ENCODE measurements at places on chromosomes 7 and 10.

- DNase-seq, result no peak
These were observed 74.7 kb upstream of the PFKP start for GRCh38 chr10:2992401-2993198.

DNA sequence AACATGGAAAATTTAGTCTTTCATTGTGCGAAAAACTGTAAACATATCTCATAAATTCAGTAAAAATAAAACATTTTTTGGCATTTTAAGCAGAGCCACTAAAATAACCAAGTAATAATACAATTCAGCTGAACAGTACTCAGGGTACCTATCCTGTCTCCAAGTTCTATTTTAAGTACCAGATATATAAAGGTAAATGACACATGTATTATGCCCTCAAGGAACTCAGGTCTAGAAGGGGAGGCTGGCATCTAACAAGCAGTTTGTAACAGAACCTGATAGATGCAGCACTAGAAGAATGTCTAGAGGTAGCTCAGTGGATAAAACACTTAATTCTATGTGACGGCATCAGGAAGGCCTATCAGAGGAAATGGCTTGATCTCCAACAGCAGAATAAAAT, 112.2 kb downstream of the CRPPA start:
- DNase-seq, result no peak

DNA sequence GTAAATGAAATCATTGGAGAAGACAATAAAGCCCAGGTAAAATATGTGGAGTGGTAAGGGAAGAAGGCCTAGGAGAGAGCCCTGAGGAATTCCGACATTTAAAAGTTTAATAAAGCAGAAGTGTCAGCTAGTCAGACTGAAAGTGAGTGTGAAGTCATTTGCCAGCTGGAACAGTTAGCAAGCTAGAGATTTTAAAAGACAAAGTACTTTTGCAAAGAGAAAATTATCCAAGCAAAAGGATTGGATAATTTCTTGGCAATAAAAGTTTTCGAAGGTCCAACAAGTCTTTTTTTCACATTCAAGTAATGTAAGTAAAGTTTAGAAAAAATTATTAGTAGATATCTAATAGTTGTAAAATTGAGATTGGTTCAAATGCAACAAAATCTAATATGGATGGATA, 27.1 kb upstream of the SEMA3C start:
- DNase-seq, result no peak

DNA sequence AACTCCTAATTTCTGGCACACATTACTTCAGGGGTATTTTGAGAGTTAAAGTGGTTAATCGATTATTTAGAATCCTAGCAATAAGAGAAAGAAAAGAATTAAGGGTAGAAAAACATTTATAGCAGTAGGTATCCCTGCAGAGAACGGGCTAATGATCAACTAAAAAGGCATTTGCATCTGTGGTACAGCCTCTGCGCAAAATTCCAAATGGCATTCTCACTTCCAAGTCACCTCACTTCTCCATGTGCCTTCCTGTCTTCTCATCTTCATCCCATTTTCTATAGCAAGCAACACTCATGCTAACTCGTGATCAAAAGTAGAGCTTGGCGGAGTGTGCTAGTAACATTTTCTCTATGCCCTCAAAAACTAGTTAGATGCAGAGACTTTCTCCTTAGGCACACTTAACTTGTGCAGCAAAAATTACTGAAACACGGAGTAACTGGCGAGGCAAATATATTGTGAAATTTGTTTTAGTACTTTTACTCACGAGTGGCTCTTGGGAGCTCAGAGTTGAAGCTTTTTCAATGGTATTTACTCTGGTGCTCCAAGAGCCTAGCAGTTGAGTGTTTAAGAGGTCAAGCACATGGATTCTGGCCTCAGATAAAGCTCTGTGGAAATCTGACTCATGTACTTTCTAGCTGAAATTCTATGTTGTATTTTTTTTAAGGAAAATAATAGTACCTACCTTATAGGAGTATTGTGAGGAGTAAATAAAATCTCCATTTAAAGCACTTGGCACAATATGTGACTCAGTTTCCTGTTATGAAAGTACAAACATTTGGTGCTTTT, 65.1 kb downstream of the MET start:
- no peak for DNase-seq

GRCh38 chr7:80244206-80244916, 109.7 kb downstream of the GNAI1 start:
- no peak for DNase-seq

DNA sequence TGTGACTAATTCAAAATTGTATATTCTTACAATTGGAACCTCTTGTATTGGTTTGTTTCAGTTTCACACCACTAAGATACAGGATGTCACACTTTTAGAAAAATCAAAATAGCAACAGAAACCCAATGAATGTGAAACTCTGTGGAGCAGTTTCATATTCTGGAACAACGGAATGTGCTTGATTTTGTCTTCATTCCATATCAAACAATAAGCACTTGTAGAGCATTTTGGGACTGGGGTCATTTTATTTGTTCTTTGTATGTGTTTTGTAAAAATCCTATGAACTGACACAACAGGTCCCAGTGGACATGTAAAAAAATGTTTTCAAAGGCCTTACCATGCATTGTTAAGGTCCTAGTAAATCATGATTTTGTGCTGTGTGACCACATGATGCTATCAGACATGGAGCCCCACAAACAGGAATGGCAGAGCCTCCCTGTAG, 123.1 kb downstream of the DKK1 start:
- DNase-seq, result no peak

- no peak for DNase-seq
These were observed 108.1 kb downstream of the GNAT3 start for GRCh38 chr7:80403686-80404241.

DNA sequence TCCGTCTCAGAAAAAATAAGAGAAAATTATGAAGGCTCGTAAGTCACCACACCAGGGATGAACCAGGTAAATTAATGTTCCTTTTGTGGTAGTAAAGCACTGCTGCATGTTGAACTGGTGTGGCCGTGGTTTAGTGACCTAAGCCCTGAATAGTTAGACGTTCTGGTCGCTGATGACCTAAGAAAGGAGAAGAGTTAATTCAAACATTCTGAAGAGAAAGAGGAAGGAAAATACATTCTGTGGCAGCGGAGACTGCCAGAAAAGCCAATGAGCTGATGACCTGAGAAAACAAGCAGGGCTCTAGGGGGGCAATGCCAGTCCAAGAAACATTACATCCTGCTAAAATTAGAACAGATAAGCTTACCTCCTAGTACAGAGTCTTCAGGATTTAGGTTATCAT, 17.5 kb downstream of the DNAJC9 start:
- no peak for DNase-seq

GRCh38 chr7:102101111-102101551, 185.5 kb upstream of the SH2B2 start:
- DNase-seq, result no peak

GRCh38 chr10:42640610-42641229, 2.4 kb upstream of the ZNF33B start:
- no peak for DNase-seq

DNA sequence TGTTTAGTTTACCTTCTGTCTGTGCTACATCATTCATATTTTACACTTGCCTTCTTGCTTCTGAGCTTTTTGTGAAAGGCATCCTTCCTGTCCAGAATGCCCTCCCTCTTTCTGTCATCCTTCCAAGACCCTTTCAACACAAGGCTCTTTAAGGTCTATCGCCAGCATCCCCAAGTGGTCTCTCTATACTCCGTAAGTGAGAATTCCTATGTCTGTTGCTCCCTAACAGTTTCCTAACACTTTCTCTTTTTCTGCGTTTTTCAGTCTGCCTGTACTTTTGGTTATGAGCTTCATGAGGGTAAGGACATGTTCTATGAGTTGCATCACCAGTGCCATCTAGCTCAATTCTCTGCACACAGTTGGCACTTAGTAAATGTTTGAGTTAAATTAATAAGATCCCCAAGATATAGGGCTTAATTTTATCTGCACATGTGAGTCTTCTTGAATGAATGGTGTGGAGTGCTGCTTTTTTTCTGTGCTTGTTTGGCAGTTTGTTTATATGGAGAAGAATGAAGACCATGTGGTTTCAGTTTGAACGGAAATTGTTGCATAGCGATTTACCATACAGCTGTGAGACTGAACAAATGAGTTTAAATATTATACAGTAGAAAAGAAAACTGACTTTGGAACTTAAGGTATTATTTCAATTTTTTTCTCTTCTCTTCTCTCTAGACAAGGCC, 29.4 kb downstream of the RABGEF1 start:
- DNase-seq, result no peak

DNA sequence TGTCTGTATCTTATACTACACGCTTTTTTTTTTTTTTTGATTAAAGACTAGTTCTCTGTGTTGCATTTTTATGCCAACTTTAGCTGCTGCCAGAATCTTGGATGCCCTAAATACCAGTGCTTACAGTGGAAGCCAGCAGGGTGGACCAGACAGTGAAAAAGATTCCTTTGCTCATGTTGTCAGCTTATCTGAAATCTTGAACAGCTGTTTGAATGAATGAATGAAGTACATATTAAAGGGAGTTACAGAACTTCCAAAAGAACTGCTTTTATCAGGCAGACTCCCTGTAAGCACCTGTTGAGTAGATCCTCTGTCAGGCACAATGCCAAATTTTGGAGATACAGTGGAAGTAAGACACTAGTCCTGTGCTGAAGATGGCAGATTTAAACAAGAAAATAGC, 184.9 kb downstream of the PPP1R9A start:
- DNase-seq, result no peak

DNA sequence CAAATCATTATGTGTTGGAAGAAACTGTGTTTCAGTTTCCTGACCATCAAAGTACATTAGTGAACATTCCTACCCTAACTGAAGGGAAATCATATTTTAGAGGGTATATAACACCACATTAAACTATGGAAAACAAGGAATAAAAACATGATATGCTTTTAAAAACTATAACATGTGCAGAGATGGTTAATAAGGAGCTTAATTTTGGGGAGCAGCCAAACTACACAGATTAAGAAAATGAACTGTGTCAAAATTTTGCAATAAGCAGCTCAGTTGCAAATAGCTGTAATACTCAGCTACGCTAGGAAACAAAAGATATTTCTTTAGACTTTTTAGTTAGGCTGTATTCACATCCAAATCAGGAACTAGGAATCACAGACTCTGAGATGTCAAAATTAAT, 1115.7 kb upstream of the CELF2 start:
- DNase-seq, result no peak

DNA sequence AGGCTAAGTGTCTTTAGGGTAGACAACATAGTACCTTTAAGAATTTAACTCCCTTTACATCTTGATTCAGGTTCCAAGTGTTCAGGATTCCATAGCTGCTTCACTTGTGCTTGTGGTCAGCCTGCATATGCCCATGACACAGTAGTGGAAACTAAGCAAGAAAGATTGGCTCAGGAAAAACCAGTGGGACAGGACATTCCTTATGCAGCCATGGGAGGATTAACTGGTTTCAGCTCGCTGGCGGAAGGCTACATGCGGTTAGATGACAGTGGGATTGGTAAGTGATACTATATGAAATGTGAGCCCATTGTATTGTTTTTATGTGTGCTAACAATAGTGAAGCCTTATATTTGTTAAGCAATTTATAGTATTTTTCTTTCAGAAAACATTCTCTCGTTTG, 11.3 kb downstream of the FAM221A start:
- no peak for DNase-seq

DNA sequence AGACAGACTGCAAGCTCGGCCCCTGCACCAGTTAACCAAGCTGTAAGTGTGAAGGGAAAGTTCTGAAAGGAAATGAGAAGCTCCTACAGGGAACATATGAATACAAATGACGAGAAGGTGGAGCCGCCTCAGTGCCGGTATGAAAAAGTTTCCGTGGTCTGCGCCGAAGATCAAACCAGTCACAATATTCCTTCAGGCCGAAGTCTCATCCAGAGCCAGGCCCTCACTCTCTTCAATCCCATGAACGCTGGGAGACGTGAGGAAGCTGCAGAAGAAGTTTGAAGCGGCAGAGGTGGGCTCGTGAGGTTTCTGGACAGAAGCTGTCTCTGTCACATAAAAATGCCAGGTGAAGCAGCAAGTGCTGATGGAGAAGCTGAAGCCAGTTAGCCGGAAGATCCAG, 71.9 kb downstream of the CFAP46 start:
- no peak for DNase-seq

DNA sequence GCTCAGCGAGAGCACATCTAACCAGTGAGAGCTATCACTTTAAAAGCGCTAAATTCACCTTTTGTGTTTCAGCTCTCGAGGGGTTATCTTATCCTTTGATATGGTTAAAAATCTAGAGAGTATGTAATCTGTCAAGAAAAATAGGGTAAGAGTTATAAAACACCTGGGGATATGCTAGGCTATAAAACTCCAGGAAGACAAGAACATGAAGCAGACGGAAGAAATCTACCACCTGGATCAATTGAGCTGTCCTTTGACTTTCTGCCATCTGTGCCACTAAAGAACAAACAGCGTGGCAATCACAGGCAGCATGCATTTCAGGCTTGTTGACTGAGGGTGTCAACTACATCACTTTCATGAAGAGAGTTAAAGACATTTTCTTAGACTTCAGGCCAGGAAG, 83.1 kb downstream of the ZNF248 start:
- DNase-seq, result no peak

DNA sequence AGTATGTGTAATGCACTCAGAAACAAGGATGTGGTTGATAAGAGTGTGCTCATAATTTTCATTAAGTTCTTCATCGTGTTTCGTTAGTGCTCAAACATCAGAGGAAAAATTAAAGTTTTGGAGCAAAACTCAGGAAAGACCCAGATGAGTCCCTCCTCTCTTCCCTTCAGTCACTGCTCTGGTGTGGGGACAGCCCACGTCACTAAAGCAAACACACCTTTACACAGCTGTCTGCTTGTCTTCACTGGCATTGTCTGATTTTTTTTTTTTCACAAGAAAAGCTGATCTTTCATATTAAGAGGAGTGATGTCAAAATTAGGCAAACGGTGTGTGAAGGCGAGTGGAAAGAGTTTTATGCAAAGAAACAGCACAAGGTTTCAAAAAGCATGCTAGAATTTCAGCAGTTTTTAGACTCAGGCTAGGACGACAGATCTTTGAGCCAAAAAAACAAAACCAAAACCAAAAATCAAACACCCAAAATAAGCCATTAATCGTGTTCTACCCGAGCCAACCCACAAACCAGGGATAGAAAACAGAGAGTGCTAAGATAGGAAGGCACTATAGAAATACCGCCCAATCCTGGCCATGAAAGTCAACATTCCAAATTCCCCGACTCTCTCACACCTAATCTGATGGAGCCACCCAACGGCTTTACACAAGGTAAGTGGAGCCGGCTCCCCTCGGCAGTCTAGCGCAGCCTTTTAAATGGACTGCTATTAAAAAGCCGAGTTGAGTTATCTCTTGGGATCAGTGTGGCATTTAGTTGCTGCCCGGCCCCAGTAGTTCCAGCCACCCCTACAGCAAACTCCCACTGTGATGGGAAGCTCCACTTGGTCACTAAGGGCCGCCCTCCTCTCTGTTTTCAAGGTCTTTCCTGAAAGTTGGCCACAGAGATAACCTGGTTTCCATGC, 27.9 kb upstream of the GATA3 start:
- no peak for DNase-seq

GRCh38 chr7:149728491-149729375, 44.7 kb downstream of the ZNF467 start:
- no peak for DNase-seq

- DNase-seq, result no peak
These were observed 35.6 kb downstream of the PLAC9 start for GRCh38 chr10:80168162-80168511.

- no peak for DNase-seq
These were observed 162.9 kb downstream of the GRK5 start for GRCh38 chr10:119370111-119370741.

Data from H54 (cell line).